ENCODE measurements at places on chromosomes 2 and 18. TPM values are rescaled to one million over a fixed set of nuclear protein-coding genes. Genes with fewer than 3 reads are reported as not detected.

- H3K27ac ChIP-seq: no peak overlapping the region
- no peaks in the 10 kb centered on the region for H3K4me1 ChIP-seq
- DNase-seq: no peak
- H3K4me3 ChIP-seq: no peak overlapping the region
Observed at GRCh38 chr2:120556911-120557310, 178.8 kb upstream of the GLI2 start.

- no peak overlapping the region for H3K27ac ChIP-seq
- no peak for DNase-seq
- no peaks in the 10 kb centered on the region for H3K36me3 ChIP-seq
- H3K4me1 ChIP-seq: no peaks in the 10 kb centered on the region
- no peaks in the 10 kb centered on the region for H3K27me3 ChIP-seq
Observed at GRCh38 chr2:138209009-138209408, 244.7 kb downstream of the HNMT start.

- no peak for DNase-seq
- no peaks in the 10 kb centered on the region for H3K4me1 ChIP-seq
- no peak overlapping the region for H3K4me3 ChIP-seq
- H3K27ac ChIP-seq: no peak overlapping the region
Observed at GRCh38 chr2:31270131-31270530, 36.2 kb downstream of the EHD3 start.

GRCh38 chr2:9735335-9735734 is 104.5 kb upstream of the YWHAQ start:
- no peak for DNase-seq
- H3K4me3 ChIP-seq: no peak overlapping the region
- H3K27ac ChIP-seq: no peak overlapping the region
- no peaks in the 10 kb centered on the region for H3K27me3 ChIP-seq

- no peaks in the 10 kb centered on the region for H3K36me3 ChIP-seq
- H3K4me1 ChIP-seq: no peaks in the 10 kb centered on the region
- DNase-seq: no peak
- no peak overlapping the region for H3K27ac ChIP-seq
- H3K4me3 ChIP-seq: no peak overlapping the region
Observed at GRCh38 chr2:147108548-147108947, 736.3 kb upstream of the ACVR2A start.

GRCh38 chr2:70258532-70258875 is 567 bp downstream of the PCYOX1 start:
- H3K27me3 ChIP-seq: no peaks in the 10 kb centered on the region
- H3K4me3 ChIP-seq: peak overlapping the region; percentile 86
- peak overlapping the region; percentile 57 for H3K27ac ChIP-seq
- H3K36me3 ChIP-seq: no peaks in the 10 kb centered on the region
- no peak for DNase-seq
- peaks cover 17% of the 10 kb centered on the region for H3K4me1 ChIP-seq

- no peak overlapping the region for H3K4me3 ChIP-seq
- H3K27me3 ChIP-seq: no peaks in the 10 kb centered on the region
- H3K27ac ChIP-seq: no peak overlapping the region
- no peak for DNase-seq
- no peaks in the 10 kb centered on the region for H3K36me3 ChIP-seq
Observed at GRCh38 chr2:161146996-161147395, 13.2 kb upstream of the TANK start.

GRCh38 chr2:152861349-152861942 is 143.0 kb downstream of the ARL6IP6 start:
- no peak overlapping the region for H3K27ac ChIP-seq
- no peaks in the 10 kb centered on the region for H3K36me3 ChIP-seq

DNA sequence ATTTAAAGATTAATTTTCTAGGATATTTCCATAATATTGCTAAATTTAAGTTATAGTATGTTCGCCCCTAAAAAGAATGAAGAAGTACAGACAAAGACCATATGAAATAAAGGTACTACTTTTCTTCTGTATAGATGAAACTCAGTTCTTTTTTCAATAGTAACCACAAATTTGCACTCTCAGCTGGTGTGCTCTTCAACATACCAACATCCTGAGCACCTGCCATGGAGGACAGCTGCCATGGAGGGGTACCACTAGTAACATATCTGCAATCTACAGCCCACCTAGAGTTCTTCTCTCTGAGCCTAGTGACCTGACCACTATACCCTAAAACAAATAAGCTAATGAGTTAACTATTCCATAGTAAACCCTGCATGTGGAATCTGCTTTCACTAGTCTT is 36.8 kb upstream of the ERCC3 start:
- peaks cover 15% of the 10 kb centered on the region for H3K36me3 ChIP-seq
- DNase-seq: no peak
- no peak overlapping the region for H3K4me3 ChIP-seq
- H3K27ac ChIP-seq: no peak overlapping the region

DNA sequence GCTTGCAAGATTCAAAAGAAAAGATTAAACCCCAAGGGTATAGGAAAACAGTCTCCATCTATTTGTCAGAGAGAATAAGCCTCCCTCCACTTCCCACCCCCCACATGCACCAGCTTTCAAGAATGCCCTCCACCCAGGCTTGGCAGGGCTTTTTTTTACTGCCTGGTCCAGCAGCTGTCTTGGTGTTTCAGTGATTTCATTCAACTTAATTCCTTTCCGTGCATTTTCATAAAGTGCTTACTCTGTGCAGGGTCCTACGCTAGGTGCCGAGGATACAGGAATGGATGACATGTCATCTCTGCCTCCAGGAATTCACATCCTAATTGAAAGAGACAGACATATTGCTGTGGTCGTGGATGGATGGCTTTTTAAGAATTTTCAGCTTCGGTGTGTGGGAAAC is 117.9 kb downstream of the LRATD1 start:
- no peak for DNase-seq
- H3K4me3 ChIP-seq: no peak overlapping the region
- no peaks in the 10 kb centered on the region for H3K36me3 ChIP-seq
- no peak overlapping the region for H3K27ac ChIP-seq

DNA sequence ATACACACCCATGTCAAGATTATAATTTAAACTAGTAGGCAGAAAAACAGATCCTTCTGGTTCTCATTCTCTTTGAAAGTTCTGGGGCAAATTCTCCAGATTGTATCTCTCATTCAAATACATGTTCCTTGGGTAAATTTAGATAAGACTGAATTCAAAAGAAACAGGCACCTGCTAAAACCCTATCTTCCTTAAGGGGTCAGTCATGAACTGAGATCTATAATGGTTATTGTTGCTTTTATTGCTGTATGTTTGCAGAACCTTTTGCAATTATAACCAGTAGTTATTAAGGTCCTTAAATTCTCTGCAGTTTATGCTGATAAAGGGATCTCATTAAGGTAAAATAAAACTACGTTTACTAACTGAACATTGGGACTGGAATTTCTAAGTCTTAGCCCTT is 83.5 kb downstream of the MYO5B start:
- no peaks in the 10 kb centered on the region for H3K27me3 ChIP-seq
- H3K36me3 ChIP-seq: no peaks in the 10 kb centered on the region
- no peaks in the 10 kb centered on the region for H3K4me1 ChIP-seq
- DNase-seq: no peak
- H3K4me3 ChIP-seq: no peak overlapping the region

- no peak for DNase-seq
- no peak overlapping the region for H3K27ac ChIP-seq
- no peaks in the 10 kb centered on the region for H3K27me3 ChIP-seq
- H3K4me1 ChIP-seq: no peaks in the 10 kb centered on the region
Observed at GRCh38 chr2:129791712-129792111, 187.8 kb upstream of the RAB6C start.

DNA sequence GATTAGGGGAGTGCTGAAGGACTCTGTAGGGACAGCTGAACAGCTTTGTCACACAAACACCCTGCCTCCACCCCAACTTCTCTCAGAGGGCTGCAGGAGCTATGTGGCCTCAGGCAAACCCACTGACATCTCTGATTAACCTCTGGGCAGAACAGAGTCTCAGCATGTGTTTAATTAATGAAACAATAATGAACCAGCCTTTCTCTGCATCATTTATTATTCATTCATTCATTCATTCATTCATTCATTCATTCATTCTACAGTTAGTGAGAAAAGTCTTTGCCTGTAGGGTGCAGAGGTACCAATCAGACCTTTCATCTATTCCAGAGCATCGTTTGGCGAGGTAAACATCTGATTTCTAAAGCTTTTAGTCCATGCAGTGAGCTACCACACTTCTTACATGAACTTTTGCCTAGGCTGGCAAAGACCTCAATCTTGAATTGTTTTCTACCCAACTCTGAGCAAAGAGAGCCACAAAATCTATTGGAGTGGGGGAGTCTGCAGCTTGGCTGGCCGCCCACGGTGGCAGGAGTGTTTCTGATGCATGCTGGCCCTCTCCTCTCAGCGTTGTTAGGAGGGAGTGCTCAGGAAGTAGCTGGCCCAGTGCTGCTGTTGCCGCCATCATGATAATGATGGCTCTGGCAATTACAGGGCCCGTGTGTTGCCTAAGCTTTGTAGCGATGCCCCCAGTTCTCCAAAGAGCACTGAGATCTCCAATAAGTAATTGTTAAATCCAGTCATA is 198.9 kb downstream of the SMAD7 start:
- H3K36me3 ChIP-seq: no peaks in the 10 kb centered on the region
- no peaks in the 10 kb centered on the region for H3K27me3 ChIP-seq

- H3K4me3 ChIP-seq: no peak overlapping the region
- H3K27me3 ChIP-seq: no peaks in the 10 kb centered on the region
- no peaks in the 10 kb centered on the region for H3K4me1 ChIP-seq
- no peak for DNase-seq
Observed at GRCh38 chr2:165283342-165283741, 44.1 kb downstream of the SCN2A start.

DNA sequence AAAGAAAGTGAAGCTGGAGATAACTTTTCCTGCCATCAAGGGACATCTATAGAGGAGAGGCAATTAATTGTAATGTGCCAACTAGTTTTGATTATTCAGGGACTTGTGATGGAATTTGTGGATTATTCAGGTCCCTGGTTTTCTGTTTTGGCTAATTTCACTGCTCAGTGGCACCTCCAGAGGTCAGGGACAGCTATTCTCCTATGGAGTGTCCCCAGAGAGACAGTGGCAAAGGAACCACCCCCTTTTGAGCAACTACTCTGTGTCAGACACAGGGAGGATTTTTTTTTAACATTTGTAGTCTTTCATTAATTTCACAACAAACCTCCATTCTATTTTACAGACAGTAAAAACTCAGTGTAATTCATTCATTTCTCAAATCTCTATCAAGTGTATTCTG is 206.0 kb upstream of the SPRED2 start:
- peaks cover 5% of the 10 kb centered on the region for H3K27me3 ChIP-seq
- H3K4me3 ChIP-seq: no peak overlapping the region
- no peaks in the 10 kb centered on the region for H3K4me1 ChIP-seq

DNA sequence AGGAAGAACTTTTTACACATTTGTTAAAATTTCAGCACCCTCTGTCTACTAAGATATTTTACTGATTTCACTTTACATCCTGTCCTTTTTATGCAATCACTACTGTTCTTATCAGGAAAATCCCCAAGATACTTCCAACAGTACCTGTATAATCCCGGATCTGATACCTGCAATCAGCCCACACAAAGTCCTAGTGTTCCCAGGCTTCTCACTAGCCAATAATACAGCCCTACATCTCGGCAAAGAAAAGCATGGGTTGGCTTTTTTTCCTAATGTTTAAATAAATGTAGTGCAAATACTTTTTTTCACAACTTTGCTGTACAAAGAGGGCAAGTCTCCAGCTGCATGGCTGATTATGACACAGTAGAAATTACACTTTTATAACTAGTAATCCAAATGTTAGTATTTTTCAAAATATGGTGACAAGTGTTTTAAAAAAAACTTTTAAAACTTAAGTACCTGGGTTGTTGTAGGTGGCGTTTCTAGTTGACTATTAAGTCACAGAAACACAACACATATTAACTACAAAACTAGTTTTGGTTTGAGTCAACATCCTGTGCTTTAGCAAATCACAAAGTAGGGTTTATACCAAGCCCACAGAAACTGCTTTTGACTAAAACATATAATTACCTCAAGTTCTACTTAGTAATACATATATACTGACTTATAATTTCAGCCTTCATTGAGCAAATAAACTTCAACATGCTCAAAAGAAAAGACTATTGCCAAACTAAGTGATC is 19.5 kb downstream of the CNOT11 start:
- no peaks in the 10 kb centered on the region for H3K27me3 ChIP-seq
- H3K4me1 ChIP-seq: peaks cover 12% of the 10 kb centered on the region
- no peak overlapping the region for H3K4me3 ChIP-seq

DNA sequence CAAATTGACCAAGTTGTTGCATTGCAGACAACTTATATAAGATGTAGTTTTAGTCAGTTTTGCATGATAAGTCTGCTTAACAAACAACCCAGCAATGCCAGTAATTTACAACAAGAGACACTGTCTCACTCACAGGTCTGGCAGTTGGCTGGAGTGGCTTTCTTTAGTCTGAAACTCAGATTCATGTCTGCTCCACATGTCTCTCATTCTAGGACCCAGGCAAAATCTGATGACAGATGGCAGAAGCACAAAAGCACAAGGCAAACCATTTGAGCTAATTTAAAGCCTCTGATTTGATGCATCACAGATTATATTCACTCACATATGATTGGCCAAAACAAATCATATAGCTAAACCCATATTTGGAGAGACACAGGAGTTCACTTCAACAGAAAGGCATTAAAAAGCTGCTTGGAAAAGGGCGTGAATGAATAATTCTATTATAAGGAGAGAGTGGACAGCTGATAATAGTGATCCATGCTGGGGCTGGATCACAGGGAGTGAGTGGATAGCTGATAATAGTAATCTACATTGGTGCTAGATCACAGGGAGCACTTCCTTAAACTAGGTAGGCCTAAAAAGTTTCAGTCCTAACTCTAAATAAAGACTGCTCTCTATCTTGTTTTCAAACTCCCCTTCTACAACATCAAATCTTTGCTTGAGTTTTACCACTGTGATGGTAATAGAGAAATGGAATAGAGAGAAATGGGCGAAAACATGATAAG is 593.2 kb upstream of the ZNF804A start:
- DNase-seq: no peak
- H3K4me1 ChIP-seq: no peaks in the 10 kb centered on the region
- no peak overlapping the region for H3K4me3 ChIP-seq
- H3K27ac ChIP-seq: no peak overlapping the region

INHBB gene
- not detected for total RNA-seq

MSTN gene
- not detected for total RNA-seq

CERKL gene
- not detected for total RNA-seq

COLEC11 gene
- 0.29 TPM for total RNA-seq

GPC1 gene
- 2.4 TPM for total RNA-seq

FAM228A gene
- not detected for total RNA-seq

EGR4 gene
- total RNA-seq: 0.31 TPM

SMYD1 gene
- not detected for total RNA-seq
